ENCODE measurements at places on chromosomes 1 and 21. TPM values are rescaled to one million over a fixed set of nuclear protein-coding genes. Genes with fewer than 3 reads are reported as not detected.

DNA sequence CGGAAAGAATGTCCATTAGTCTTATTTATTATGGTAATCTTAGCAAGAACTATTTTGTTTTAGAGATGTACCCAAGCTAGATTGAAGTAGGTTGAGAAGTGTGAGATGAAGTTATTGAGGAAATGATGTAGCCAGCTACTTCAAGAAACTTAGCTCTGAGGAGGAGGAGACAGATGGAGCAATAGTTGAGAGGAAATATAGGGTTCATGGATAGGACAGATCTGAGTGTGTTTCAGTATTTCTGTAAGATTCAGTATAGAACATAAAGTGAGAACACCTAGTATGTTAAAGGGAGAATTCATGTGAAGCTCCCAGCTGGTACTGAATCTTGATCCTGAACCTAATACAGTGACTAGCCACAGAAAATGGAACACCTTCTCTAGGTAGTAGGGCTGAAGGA is 28.9 kb downstream of the TSNAX start:
- DNase-seq = no peak
- H3K4me3 ChIP-seq = no peak overlapping the region
- H3K4me1 ChIP-seq = peaks cover 10% of the 10 kb centered on the region
- peaks cover 2% of the 10 kb centered on the region for H3K36me3 ChIP-seq
- H3K27me3 ChIP-seq = no peaks in the 10 kb centered on the region

NFASC gene
- total RNA-seq = 26.7 TPM

DNA sequence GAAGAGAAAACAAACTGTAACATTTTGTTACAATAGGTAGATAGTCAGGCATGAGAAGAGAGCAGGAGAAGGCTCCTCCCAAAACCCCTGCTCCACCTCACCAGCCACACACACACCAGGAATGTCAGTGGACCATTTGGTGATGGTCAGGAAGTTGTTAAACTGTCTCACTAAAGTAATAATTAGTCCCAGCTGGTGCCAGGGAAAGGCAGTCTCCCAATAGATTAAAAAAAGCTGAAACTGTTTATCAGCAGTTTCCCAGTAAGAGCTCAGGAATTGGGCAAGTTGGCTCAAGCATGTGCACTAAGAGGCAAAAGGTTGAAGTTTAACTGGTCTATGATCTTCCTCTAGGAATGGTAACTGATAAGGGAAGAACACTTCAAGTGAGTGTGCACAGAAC is 249.6 kb downstream of the COL11A1 start:
- no peak for DNase-seq
- H3K27me3 ChIP-seq = no peaks in the 10 kb centered on the region
- no peaks in the 10 kb centered on the region for H3K4me1 ChIP-seq

IGSF21 gene
- total RNA-seq = not detected

DNA sequence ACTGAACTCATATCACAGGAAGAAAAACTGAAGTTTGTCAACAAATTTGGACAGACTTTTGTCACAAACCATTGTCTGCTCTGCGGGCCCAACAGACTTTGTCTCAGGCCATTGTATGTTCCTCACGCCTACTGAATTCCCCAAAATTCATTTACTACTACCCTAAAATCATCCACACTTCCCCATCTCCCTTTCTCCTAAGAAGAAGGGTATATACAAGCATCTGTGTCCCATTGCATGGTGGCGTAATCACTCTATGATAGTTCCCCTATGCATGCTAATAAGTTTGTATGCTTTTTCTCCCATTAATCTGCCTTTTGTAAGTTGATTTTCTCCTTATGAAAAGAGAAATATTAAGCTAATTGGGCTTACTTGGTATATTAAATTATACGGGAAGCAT is 54.9 kb upstream of the ATF3 start:
- H3K27ac ChIP-seq = no peak overlapping the region
- H3K4me3 ChIP-seq = no peak overlapping the region
- H3K36me3 ChIP-seq = no peaks in the 10 kb centered on the region

DNA sequence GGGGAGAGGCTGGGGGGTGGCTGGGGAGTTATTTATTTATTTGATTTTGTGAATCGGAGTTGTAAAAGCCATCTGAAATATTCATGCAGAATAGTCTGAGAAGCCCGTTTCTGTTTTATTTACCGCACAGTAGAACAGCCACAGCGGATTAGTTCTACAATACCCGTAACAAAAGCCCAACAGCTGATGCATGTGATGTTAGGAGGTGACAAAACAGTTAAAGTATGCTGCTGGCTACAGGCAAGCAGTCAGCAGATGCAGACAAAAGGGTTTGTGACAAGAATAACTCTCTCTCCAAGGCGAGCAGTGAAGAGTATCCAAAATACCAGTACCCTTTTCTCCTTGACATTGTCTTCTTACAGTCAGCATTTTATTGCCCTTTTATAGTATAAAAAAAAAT is 42.0 kb downstream of the PROX1 start:
- no peaks in the 10 kb centered on the region for H3K4me1 ChIP-seq
- H3K27me3 ChIP-seq = no peaks in the 10 kb centered on the region
- no peaks in the 10 kb centered on the region for H3K36me3 ChIP-seq
- no peak overlapping the region for H3K4me3 ChIP-seq

GRCh38 chr21:18373606-18374005 is 30.0 kb downstream of the TMPRSS15 start:
- H3K4me3 ChIP-seq = no peak overlapping the region
- DNase-seq = peak; percentile 31
- H3K27ac ChIP-seq = no peak overlapping the region
- H3K27me3 ChIP-seq = no peaks in the 10 kb centered on the region

TRIM17 gene
- 1.5 TPM for total RNA-seq

DNA sequence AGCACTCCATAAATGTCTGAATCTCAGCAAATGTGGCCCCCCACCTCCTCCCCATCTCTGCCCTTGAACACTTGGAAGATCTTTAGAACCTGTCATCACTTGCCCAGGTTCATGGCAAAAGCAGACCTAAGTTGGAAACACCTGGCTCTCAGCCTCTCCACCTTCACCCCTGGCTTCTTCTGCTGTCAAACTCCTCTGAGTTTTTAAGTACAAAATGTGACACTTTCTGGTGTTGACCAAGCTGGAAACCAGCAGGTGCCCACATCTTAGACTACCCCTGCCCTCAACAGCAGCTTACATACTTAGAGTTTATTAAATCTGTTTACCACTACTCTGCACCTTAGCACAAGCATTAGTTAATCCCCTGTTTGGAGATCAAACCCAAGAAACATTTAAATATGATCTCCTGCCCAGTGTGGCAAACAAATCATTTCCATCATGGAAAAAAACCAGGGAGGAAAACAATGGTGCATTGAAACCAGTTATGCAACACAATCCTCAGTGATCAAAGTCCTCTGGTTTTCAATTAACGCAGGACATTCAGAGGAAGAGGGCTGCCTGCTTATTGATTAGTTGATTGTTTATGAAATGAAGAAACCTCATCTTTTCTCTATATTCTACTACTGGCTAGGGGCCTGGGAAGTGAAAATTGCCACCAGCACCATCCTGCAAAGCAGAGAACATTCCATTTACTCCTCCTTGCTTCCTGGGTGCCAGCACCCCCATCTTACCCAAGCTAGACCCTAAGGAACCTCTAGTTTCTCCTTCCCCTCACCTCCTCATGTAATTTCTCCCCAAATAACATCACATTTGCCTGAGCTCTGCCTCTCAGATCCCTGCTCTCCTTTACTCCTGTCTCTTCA is 139.4 kb upstream of the RAB4A start:
- peaks cover 19% of the 10 kb centered on the region for H3K27me3 ChIP-seq
- H3K27ac ChIP-seq = no peak overlapping the region
- no peak overlapping the region for H3K4me3 ChIP-seq
- H3K4me1 ChIP-seq = no peaks in the 10 kb centered on the region
- H3K36me3 ChIP-seq = no peaks in the 10 kb centered on the region

GRCh38 chr1:77857552-77857951 is 30.9 kb upstream of the NEXN start:
- H3K36me3 ChIP-seq = no peaks in the 10 kb centered on the region
- no peak overlapping the region for H3K4me3 ChIP-seq
- peak; percentile 20 for DNase-seq
